ENCODE measurements at places on chromosomes 13 and 19.

DNA sequence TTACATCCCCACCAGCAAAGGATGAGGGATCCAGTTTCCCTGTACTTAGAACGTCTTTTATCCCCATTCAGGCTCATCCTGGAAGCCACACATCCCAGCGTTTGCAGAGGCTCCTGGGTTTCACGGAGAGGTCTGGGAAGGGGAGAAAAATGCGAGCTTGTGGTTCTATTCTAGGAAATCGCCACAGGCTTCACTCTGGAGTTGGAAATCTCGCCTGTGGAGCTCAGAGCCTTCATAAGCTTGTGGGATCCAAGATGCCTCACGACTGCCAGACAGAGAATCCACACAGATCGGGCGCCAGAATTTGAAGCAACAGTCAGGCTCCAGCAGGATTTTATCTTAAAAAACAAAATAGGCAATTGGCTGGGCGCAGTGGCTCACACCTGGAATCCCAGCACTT is 157.9 kb downstream of the PTPRS start:
- DNase-seq, result no peak

GRCh38 chr13:32228330-32229041 is 86.7 kb downstream of the ZAR1L start:
- no peak for DNase-seq

DNA sequence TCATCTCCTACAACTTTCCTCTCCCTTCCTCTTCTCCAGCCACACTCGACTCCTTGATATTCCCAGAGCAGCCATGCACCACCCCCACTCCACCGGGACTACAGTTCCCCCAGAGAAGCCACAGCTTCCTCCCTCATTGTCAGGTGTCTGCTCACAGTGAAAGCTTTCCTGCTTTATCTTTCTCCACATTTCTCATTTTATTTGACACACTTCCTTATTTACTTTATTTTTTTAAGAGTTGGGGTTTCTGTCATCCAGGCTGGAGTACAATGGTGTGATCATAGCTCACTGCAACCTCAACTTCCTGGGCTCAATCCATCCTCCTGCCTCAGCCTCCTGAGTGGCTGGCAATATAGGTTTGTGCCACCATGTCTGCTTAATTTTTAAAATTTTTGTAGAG is 464.6 kb downstream of the MYO16 start:
- DNase-seq, result no peak

- no peak for DNase-seq
Observed at GRCh38 chr13:112366907-112367646, 9.1 kb upstream of the SPACA7 start.

DNA sequence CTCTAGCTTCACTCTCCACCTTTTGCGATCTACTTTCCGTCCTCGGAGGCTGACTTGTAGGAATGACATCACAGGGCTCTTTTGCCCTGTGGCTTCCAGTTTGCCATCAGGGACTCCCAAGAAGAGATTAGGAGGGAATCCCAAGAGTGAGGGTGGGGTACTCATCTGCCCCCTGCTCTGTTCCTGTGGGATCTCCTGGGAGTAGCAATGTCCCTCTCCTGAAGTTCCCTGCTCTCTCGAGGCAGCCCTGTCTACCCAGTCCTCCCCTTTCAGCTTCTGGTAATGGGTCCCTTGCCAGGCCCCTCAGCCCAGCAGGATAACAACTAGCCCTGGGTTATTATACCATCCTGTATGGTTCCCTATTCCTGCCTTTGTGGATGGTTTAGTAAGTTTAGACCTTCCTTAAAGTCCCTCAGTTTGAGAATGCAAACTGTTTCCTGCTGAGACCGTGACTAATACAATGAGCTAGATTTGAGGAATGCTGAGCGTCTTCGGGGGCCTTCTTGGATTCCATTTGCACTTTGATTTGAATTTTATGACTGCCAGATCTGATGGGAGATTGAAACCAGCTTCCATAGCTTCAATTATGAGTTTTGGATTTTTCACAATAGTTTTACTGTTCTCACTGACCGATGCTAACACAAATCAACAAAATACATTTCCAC is 73.7 kb upstream of the IPO5 start:
- no peak for DNase-seq

GRCh38 chr13:108860418-108860817 is 231.0 kb downstream of the MYO16 start:
- DNase-seq, result no peak

GRCh38 chr13:94173312-94173854 is 306.1 kb downstream of the DCT start:
- no peak for DNase-seq

DNA sequence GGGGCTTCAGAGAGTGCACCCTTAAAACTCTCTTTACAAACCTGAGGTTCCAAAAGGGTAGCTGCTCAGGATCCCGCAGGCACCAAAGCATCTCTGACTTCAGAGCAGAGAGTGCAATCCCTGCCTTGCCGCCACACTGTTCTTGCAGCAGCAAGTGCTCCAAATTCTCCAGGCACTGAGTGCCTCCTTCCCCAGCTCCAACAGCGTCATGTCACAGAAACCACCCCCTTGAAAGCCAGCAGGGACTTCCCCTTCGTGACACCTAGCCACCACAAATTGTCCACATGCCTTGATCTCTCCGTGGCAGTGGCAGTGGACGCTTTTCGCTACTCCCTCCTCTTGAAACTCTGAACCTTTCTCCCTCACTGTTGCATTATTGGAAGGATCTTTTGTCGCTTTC is 39.9 kb downstream of the MBNL2 start:
- DNase-seq, result no peak

DNA sequence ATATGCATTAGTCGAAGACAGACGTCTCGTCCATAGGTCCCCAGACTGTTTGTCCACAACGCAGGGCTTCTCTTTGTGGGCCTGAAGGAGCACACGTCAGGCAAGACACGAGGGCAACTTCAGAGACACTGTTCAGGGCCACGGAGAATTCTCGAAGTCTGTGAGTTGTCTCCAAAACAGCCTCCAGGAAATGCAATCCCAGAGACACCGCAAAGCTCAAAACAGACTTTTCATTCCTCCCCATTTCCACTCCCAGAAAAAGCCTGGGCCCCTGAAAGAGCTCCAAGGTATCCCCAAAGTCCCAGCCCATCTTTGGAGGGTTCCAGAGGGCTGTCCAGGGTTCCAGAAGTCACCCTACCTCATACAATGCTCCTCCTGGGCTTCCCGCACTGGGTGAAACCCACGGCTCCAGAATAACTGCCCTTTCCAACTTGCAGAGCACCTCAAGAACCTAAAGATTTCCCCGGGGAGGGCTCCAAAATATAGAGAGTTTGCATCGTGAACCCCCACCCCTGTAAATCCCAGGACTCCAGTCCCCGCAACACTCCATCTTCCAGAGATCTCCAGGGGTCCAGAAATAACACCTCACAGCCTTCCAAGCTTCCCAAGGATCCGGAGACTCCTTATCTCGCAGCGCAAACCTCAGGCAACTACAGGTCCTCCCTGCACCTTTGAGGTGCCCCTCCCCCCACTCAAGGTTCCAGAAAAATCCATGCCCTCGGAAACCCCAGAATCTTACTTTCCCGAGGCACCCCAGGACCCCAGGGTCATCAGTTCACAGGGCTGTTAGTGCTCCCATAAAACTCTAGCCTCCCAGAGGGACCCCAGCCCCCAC is 687 bp upstream of the FTL start:
- no peak for DNase-seq

GRCh38 chr13:113157929-113158747 is at the start of gene PROZ:
TSS of gene PROZ (plus strand) at chr13:113158648. CDS start at chr13:113158661, 13 bp downstream.
- DNase-seq, result no peak

GRCh38 chr13:98510156-98510509 is 66.8 kb downstream of the STK24 start:
- no peak for DNase-seq

- DNase-seq, result no peak
Observed at GRCh38 chr13:80276371-80277289, 64.3 kb downstream of the SPRY2 start.

- peak; percentile 9 for DNase-seq
Observed at GRCh38 chr19:56765137-56765536, 75.4 kb downstream of the PEG3 start.

GRCh38 chr19:35034588-35035382 is 4.5 kb downstream of the SCN1B start:
- no peak for DNase-seq

- DNase-seq, result no peak
Observed at GRCh38 chr13:24683351-24683750, 3.1 kb downstream of the ATP12A start.

- DNase-seq, result peak; percentile 26
Observed at GRCh38 chr19:12695997-12696365, 450 bp downstream of the FBXW9 start.
